ENCODE measurements at places on chromosomes 7 and 10.
A peak's percentile ranks its signal among the peaks of the same experiment; 100 is the strongest.

DNA sequence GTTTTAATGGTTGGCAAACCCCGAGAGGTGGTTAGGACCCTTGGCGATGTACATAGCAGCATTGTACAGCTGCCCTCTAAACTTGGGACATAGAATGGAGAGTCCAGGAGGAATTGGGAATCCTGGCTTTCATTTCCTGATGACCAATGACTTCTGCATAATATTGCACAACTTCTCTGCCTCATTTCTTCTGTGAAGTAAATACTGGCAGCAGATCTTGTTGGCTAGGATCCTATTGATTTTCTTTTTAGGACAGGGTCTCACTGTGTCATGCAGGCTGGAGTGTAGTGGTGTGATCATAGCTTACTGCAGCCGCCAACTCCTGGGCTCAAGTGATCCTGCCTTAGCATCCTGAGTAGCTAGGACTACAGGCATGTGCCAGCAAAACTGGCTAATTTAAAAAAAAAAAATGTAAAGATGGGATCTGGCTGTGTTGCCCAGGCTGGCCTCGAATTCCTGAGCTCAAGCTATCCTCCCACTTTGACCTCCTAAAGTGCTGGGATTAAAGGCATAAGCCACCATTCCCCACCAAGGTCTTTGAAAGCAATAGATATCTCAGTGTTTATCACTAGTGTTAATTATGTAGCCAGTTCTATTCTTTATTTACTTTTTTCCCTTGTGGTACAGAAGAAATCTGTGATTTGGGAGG lies 58.1 kb downstream of the PODXL start:
- no peak for DNase-seq

DNA sequence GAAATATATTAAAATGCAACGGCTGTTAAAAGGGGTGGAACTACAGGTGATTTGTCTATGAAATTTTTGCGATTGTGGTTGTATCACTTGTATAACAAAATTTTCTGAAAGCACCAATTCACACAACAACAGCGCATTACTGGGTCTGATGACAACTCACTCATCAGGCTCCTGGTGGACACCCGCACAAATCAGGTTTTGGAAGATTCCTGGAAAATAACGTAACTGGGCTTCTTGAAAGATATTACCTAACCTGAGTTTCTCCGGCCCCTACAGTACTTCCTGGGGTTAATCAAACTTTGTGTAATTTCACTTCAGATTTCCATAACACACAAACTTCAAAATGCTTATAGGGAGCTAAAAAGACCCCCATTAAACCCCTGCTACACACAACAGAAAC lies 7.6 kb downstream of the SNX8 start:
- no peak for DNase-seq

GRCh38 chr10:97564776-97565175 lies 7.8 kb upstream of the ANKRD2 start:
- DNase-seq: no peak

- DNase-seq: no peak
These were observed 2.9 kb downstream of the PPP1R3C start for GRCh38 chr10:91629715-91630549.

DNA sequence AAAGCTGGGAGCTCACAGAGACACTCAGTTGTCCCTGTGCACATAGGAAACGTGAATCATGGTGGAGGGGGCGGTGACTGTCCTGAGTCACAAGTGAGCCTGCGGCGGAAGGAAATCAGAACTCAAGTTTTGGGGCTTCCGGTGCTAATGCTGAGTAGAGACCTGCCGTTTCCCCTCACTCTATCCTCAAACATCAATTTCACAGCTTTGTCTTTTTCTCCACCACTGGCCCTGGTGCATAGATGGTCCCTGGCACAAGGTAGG lies 21.9 kb downstream of the ADCYAP1R1 start:
- peak; percentile 21 for DNase-seq

Measured in suppressor macrophage treated with lipopolysaccharide for 1 hour (primary cell).